GF-D8 (cell line): ENCODE measurements at places on chromosomes 11 and 22.
A peak's percentile ranks its signal among the peaks of the same experiment; 100 is the strongest.

DNA sequence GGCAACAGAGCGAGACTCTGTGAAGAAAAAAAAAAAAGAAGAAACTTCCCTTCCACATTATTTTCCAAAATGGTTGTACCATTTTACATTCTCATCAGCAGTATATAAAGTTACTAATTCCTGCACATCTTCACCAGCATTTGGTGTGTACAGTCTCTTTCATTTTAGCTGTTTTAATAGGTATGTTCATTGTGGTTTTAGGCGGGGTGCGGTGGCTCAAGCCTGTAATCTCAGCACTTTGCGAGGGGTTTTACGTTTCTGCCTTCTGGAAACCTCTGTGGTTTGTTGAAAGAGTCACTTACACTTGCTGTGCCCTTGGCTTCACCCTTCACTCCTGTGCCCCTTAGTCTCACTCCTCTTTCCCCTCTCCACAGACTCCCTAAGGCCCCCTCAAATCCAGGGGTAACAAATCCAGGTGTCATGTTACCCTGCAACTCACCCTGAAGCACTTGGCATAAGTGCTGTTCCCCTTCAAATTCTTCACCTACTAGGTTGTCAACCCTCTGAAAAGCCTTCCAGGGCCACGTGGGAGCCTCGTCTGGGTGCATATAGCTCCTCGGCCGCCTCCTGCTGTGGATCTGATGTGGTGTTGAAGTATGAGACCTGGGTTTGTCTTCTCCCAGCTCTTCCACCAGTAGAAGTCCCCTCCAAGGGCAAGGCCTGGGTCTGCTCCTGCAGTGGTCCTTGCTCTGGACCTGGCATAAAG, 20.8 kb downstream of the TOB2 start:
- no peak for DNase-seq

DNA sequence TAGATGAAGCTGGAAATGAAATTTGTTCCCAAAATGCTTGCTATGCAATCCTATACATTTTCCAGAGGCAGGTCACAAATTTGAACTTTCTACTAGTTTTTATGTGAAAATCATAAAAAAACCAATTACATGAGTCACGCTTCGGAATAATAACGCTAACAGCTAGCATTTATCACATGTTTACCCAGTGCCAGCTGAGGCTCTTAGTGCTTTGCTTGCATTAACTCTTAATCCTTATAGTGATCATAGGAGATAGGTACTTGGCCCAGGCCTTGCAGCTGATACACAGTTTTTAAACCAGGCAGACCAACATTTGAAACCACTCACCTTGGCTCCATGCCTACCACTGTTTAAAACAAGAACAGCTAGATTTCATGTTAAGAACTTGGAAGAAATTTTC, 131.8 kb upstream of the RAG2 start:
- no peak for DNase-seq

DNA sequence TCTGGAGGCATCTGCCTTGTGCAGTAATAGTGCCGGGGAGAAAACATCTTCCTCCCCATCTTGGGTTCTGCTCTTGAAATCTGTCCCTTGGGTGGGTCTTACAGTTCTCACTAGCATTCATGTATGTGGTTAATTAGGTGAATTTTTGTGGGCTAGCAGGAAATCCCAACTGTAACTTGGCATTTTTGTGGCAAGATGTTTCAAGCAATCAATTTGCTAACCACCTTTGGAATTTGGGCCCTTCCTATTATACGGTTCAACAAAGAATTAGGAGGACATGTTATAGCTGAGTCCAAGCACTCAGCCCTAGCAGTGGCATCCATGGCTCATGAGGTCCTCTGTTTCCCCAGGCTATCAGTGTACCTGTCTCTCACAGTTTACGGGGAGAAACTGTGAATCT, 89.1 kb upstream of the MTNR1B start:
- DNase-seq = no peak

DNA sequence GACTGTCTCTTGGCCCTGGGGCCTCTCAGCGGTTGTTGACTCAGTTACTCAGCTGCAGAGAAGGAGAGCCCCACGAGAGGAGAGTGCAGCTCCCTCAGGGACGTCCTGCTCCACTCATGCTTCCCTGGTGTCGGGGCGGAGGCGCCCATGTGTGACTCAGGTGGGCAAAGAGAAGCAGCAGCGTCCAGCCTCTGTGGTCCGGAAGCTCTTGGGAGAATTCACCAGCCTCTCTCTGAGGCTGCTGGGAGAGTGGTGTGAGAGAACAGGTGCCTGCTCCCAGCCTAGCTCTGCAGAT, 25.7 kb downstream of the GLB1L2 start:
- DNase-seq = no peak

DNA sequence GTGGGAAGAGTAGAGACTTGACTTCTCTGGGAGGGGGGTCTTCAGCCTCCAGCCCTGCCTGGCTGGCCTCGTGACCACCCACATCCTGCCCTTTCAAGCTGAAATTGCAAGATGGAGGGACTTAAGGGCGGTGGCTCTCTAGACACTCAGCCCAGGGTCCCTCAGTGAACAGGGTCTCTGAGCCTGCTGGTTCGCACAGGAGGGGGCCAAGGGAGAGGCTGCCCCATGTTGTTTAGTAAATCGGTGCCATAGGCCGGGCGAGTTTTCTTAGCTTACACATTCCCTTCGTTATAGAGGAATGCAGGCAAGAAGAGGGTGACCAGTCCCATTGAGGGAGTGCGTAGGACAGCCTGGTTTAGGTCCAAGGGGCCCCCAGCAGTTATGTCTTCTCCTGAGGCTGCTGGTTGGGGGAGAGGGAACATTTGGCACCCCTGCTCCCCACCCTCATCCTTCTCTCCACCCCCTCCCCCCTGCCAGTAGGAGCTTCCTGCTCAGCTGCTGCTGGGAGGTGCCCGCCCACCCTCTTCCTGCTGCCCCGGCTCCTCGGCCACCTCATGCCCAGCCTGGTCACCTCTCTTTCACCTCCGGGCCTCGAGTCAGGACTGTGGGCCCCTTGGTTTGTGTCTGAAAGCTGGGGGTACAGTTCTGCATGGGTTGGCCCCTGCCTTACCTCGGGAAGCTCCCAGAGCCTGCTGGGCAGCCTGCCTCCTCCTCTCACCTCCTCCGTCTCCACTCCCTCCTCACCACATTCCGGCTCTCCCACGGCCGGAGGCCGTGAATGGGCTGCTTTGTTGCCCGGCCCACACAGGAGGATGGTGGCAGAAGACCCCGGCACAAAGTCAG, 3.9 kb downstream of the FRMD8 start:
- no peak for DNase-seq

DNA sequence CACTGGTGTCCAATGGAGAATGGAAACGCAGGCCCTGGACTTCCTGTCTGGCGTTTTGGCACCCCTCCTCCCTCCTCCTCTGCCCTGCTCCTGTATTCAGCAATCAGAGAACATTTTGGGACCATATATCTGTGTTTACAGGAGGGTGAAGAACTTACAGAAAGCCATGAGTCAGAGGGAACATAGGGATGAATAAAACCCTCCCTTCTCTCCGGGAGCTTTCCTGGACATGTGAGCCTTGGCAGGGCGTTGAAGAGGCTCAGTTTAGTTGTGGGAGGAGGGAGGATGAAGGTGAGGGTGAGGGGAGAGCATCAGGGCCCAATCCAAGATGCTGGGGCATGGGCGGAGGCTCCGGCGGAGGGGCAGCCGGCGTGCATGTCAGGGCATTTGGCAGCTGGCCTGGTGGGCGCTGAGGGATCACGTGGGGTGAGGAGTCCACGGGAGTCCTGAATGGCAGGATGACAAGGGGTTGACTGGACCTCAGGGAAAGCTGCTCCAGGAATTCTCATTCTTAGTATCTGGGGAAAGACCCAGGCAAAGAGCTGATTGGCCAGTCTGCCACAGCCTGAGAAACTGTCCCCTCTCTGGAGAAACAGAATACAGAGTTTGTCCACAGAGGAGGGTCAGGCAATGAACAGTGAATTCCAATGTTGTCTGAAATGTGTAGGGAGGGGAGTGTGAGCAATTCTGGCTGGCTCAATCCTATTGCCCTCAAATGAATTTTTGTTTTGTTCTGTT, 28.9 kb downstream of the MICAL2 start:
- DNase-seq = no peak

GRCh38 chr11:1504581-1505290, 18.2 kb upstream of the MOB2 start:
- no peak for DNase-seq

- DNase-seq = peak; percentile 15
Observed at GRCh38 chr11:1049431-1049891, 12.9 kb upstream of the MUC6 start.

DNA sequence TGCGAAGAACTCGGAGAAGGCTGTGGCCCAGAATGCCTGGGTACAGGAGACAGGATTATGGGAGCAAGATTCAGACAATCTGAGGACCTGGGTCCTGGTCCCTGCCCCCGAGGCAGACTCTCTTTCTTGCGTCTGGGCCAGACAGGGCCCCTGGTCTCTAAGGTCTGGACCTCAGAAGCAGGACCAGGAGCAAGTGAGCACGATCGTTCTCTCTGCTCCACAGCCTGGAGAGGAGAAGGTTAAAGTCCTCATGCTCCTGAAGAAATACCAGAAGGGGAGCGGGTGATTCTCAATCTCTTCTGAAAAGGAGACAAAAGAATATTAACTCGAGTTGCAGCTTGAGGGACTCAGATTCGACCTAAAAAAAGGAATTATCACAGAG, 349.9 kb downstream of the CADM1 start:
- no peak for DNase-seq

- DNase-seq = no peak
Observed at GRCh38 chr11:28838741-28839140, 730.6 kb downstream of the METTL15 start.
